ENCODE measurements at places on chromosomes 5 and 9. TPM values are rescaled to one million over a fixed set of nuclear protein-coding genes. Genes with fewer than 3 reads are reported as not detected.

DNA sequence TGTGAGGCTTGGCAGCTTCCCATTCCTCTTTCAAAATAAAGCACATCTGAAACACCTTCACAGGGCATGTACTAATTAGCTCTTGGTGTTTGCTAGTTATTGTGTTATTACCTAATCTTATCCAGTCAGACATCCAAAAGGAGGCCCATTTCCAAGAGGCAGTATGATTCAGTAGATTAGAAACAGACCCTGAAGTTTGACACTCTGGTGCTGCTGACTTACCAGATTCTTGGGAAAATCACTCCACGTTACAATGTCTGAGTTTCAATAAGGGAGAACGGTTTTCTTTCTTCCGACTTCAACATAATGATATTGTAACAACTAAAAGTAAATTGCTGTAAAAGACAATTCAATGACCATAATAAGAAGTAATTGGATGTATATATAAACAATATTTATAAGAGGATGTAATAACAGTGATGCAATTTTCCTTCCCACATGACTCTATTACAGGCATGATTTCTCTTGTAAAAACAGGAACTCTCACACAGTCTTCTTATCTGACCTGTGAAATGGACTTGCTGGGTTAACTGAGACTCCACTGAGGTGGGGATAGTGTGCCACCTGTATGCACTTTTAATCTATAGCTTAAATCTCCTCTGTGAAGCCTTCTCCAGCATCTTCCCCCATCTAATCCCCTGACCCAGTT lies 181.3 kb upstream of the ELL2 start:
- DNase-seq = peak; percentile 89

DNA sequence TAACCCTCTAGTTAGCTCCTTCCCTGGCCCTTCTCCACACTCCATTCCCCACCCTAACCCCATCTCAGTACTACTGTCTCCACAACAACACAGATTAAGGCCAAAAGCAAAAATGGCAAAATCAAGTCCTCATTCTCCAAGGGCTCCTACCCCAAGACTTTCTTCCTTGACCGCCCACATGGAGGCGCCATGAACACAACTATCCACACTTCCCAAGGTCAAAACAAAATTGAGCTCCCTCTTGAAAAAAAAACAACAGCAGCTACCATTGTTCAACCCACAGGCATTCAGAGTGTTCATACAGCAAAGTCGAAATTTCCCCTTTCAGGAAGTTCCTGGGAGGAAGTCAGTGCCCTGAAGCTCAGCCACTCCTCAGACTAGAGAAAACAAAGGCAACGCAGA lies 54.4 kb downstream of the GNAQ start:
- peak; percentile 79 for DNase-seq

- DNase-seq = peak; percentile 75
Measured at GRCh38 chr9:10062629-10063395, 550.0 kb downstream of the PTPRD start.

The TBC1D13 gene
- 21.9 TPM for polyA plus RNA-seq

DNA sequence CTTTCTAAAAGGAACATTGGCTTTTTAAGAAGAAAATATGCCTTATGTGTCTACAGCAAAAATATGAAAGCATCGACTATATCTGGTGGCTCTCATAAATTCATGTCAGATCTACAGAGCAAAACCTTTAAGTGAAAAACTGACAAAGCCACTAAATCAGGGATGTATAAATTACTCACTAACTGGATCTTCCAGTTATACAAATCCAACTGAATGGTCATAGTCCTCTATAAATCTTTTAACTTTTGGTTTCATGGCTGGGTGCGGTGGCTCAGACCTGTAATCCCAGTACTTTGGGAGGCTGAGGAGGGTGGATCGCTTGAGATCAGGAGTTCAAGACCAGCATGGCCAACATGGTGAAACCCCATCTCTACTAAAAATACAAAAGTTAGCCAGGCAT lies 29.2 kb upstream of the GZMA start:
- no peak for DNase-seq

DNA sequence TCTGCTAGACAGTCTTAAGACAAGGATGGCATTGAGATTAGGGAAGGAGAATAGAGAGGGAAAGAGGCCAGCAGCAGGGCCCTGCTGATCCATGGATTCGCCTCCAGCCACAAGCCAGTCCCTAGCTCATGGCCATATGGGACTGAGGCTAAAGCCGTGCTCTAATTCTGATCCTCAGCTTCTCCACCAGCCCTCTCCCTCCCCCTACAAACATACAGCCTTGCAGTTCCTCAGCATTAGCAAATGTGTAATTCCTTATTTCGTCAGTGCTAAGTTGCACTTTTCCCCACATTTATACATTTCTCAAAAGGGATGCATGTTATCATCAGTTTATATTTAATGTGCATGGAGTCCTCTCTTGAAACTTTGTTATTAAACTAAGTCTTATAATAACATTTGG lies 34.8 kb downstream of the ZNF462 start:
- no peak for DNase-seq

The CBY3 gene
- 0.43 TPM for polyA plus RNA-seq
